ENCODE measurements at places on chromosomes 12 and 14.

GRCh38 chr12:105033851-105034250 is 47.7 kb downstream of the NOPCHAP1 start:
- no peak for DNase-seq

DNA sequence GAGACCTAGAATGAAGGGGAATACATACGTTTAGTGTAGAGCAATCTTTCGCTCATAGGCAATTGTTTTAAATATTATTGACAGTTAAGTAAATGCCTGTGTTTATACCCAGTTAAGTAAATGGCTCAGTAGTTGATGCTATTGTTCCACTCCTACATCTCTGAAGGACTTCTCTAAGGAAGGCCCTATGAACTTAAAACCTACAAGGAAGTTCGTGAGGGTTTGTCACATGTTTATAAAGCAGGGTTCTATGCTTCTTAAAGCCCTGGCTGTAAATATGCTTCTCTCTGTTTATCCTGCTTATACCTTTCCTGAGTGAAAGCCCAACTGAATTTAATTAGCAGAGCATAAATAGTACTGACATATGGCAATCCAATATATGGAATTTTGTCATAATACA is 282.1 kb upstream of the NPAS3 start:
- DNase-seq: no peak

DNA sequence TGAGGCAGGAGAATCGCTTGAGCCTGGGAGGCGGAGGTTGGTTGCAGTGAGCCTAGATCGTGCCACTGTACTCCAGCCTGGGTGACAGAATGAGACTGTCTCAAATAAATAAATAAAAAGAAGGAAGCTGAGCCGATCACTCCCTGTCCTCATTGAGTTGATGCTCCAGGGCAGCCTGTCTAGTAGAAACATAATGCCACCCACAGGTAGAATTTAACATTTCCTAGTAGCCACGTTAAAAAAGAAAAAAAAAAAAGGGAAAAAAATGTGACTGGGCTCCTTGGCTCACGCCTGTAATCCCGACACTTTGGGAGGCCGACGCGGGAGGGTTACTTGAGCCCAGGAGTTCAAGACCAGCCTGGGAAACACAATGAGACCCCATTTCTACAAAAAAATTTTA is 135.7 kb downstream of the SCARB1 start:
- DNase-seq: no peak

DNA sequence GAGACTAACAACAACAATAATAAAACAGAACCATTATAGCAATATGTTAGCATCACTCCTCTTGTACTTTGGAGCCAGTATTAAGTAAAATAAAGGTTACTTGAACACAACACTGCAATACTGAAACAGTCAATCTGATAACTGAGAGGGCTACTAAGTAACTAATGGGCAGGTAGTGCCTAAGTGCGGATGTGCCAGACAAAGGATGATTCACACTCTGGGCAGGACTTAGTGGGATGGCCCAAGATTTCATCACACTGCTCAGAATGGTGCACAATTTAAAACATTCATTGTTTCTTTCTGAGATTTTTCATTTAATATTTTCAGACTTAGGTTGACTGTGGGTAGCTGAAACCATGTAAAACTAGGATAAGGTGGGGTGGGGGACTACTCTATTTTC is 131.9 kb upstream of the CAND1 start:
- peak; percentile 75 for DNase-seq

GRCh38 chr14:56339855-56340701 is 221.9 kb downstream of the PELI2 start:
- DNase-seq: peak; percentile 91

DNA sequence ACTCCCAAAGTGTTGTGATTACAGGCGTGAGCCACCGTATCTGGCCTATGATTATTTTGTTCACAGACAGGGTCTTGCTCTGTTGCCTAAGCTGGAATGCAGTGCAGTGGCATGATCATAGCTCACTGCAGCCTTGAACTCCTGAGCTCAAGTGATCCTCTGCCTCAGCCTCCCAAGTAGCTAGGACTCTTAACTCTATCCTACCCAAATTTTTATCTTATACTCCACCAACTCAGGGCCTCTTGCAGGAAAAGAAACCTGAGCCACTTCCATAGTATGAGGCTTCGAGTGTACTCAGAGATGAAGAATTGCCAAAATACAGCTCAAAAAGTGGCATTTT is 828 bp downstream of the MMAB start:
- DNase-seq: no peak

DNA sequence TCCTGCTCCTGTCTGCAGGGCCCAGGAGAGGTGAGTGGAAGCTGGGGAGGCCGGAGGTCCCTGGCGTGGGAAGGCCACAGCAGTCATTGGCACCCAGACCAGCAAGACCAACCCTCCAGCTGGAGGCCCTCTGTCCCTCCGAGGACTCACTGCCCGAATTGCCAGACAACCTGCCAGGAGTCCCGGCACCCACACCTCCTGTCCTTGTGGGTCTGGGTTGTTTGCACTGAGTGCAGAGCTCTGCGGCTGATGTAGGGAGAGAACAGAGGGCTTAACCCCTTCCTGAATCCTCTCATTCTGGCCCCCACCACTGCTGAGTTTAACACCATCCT is 204.9 kb downstream of the KIF26A start:
- no peak for DNase-seq

DNA sequence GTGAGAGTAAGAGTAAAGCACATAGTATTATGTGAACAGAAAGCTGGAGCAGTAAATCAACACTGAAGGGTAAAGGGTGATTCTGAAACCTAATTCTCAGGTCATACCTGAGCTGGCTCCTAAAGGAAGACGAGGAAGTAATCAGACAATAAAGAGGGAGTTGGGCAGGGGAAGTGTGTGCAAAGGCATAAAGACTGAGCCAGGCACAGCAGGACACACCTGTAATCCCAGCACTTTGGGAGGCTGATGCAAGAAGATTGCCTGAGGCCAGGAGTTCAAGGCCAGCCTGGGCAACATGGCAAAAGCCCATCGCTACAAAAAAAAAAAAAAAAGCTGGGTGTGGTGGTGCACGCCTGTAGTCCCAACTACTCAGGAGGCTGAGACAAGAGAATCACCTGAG is 9.6 kb downstream of the ARF3 start:
- no peak for DNase-seq

GRCh38 chr12:50751948-50752721 is 11.8 kb upstream of the ATF1 start:
- no peak for DNase-seq

GRCh38 chr14:57182760-57183503 is 85.8 kb downstream of the EXOC5 start:
- DNase-seq: peak; percentile 45

- no peak for DNase-seq
These were observed 66.0 kb upstream of the YARS2 start for GRCh38 chr12:32821710-32822109.

DNA sequence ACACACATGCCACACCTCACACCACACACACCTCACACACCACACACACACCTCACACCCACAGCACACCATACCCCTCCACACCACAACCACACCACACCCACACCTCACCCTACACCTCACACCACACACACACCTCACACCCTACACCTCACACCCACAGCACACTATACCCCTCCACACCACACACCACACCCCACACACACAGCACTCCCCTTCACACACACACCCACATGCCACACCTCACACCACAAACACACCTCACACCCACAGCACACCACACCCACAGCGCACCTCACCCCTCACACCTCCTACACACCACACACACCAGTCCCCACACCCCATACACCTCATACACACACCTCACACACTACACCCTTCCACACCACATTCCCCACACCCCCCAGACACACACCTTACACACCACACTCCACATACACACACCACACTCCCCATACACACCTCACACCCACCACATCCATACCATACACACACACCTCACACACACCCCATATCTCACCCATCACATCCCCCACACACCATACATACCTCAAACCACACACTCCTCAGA is 80.0 kb downstream of the ACTN1 start:
- no peak for DNase-seq

GRCh38 chr12:50314636-50315312 is 31.5 kb upstream of the LIMA1 start:
- DNase-seq: peak; percentile 39

- no peak for DNase-seq
These were observed 60.0 kb downstream of the BTG1 start for GRCh38 chr12:92085736-92086040.

DNA sequence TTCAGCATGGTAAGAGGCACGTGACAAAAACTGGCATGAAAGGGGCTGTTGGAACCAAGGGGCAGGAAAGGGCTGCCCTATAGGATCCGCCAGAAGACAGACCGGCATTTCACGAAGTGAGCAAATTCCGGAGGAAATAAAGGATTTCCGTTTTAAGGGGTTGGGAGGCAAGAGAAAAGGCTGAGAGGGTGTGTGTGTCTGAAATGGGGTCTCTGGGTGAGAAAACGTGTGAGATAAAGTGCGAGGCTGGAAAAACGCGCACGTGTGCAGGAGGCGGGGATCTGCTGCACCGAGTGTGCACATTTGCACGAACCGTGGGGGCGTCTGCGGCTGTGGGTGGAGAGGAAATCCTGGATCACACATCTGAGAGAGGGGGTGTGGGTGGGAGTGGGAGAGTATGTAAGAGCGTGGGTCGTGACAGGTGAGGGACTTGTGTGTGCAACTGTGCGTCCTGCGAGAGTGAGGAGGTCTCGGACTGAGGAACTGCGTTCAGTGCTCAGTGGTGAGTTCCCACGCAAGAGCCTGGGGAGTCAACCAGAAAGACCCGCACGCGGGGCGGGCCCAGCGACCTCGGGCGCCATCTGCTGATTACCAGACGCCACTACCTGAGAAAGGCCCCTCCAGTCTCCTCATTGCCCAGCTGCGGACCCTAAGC is 37.0 kb upstream of the P2RX7 start:
- peak; percentile 57 for DNase-seq

DNA sequence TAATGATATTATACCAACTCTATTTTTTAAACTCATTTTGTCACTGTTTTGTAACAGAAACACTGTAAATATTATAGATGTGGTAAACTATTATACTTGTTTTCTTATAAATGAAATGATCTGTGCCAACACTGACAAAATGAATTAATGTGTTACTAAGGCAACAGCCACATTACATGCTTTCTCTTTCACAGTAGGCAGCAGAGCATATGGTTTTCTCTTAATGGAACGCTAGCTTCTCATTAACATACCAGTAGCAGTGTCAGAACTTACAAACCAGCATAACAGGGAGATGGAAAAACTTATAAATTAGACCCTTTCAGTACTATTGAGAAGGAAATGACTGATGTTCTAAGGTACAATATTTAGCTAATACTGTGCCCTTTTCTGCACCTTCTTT is 398.8 kb downstream of the PRKD1 start:
- no peak for DNase-seq

GRCh38 chr12:124610021-124610612 is 42.7 kb upstream of the NCOR2 start:
- no peak for DNase-seq

DNA sequence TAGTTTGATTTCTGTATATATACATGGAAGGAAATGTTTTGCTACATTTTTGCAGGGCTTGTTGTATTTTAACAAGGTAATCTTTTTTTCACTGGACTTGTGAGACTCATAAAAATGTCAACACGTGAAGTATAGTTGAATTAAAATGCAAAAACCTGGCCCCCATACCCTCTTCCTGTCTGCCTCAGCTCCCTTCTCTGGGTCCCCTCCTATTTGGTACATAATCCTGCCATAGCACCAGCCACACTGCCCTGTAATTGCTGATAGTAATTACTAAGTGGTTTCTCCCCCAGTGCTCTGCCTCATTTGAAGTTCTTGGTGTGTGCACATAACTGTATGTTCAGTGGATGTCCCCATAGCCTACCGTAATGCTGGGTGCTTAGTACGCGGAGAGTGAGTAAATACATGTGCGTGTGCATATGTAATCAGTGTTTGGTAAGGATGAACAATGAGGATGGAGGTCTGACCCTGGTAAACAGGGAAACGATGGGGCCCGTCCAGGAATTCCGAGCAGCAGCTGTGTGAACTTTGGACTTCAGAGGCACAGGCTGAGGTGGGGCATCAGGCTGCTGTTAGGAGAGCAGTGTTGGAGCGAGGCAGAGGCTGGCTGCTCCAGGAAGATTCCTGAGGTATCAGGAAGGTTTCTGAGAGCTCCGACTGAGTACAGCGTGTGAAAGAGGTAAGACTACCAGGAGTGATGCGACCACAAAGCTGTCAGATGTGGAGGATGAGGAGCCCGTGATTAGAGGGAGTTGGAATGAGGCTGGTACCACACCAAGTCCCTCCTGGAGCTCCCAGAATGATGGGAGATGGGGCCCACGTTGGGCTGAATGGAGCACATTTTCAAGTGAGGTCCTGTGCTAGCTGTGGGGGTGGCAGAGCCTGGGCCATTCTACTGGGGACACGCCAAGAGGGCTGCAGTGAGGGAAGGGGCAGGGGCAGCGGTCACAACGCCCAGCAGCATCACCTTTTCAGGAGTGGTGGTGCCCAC is 106.8 kb downstream of the PELI2 start:
- DNase-seq: no peak

- DNase-seq: peak; percentile 29
These were observed 155.5 kb upstream of the KRR1 start for GRCh38 chr12:75666939-75667334.

GRCh38 chr14:56244138-56244789 is 126.1 kb downstream of the PELI2 start:
- DNase-seq: peak; percentile 21

DNA sequence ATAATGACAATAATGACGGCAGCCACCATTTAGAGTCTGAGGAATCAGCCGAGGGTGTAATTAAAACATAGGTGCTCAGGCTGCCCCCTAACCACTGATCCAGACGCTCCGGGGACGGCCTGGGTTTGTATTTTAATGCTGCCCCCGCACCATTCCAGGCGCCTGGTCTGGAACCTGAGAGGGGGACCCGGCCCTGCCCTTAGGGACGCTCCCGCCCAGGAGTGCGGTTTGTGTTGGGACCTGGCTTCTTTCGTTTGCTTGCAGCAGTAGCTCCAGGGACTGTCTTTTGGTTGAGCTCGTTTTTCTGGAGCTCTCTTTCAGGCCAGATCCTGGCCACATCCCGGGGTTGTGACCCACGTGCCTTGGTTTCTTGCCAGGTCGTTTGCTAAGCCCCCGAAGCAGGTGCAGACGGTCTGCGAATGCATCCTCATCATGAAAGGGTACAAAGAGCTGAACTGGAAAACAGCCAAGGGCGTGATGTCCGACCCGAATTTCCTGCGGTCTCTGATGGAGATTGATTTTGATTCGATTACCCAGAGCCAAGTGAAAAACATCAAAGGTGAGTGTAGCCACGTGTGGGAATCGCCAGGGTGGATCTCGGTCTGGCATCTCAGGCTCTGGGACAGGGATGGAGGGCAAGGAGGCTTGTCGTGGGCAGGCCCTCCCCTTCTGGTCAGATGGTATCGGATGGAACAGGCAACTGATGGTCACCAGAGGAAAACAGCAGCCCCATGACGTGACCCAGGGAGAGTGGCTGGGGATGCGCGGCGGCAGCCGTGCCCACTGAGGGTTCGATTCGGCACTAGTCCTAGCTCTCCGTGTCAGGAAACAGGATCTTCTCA is 63.5 kb downstream of the CCDC92 start:
- no peak for DNase-seq

DNA sequence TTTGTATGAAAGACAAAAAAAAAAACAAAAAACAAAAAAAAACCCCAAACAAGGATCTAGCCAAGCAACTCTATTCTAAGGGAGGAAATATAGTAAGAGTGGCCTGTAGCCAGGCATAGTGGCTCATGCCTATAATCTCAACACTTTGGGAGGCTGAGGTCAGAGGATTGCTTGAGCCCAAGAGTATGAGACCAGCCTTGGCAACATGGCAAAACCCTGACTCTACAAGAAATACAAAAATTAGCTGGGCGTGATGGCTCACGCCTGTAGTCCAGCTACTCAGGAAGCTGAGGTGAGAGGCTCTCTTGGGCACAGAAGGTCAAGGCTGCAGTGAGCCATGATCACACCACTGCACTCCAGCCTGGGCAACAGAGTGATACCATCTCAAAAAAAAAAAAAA is 47.9 kb downstream of the TMEM117 start:
- no peak for DNase-seq

Data from MCF 10A (cell line).